Posterior vena cava (tissue), 2 donors: ENCODE measurements at places on chromosomes 7 and 10.

- DNase-seq: no peak
Observed at GRCh38 chr10:113176652-113177155, 226.7 kb downstream of the TCF7L2 start.

- no peak for DNase-seq
Observed at GRCh38 chr7:21869785-21870402, 75.8 kb downstream of the CDCA7L start.

GRCh38 chr7:115662120-115662519 lies 368.4 kb downstream of the TFEC start:
- DNase-seq: no peak

- DNase-seq: no peak
Observed at GRCh38 chr7:99229234-99229633, 21.3 kb upstream of the KPNA7 start.

- DNase-seq: no peak
Observed at GRCh38 chr7:88337572-88337971, 30.9 kb upstream of the STEAP4 start.

DNA sequence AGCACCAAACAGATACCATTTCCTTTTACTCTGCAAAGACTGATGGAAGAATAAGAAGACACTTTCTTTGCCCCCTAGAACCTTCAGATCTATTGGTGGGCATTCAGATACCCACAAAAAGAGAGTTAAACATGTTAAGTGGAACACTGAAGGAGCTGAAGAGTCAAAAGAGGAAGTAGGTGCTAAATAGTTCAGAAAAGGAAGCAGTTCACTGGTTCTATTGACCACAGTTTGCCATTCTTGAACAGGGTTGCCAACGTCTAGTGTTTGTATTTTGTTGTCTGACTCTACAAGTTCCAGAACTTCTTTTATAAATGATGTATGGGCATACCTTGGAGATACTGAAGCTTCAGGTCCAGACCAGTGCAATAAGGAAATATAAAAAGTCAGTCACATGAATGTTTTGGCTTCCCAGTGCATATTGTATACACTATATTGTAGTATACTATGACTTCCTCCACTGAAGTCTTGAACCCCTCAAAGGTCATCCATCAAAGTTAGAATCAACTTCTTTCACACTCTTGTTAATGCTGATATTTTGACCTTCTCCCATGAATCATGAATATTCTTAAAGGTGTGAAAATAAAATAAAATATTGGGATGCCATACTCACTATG lies 47.5 kb upstream of the AGR3 start:
- no peak for DNase-seq

DNA sequence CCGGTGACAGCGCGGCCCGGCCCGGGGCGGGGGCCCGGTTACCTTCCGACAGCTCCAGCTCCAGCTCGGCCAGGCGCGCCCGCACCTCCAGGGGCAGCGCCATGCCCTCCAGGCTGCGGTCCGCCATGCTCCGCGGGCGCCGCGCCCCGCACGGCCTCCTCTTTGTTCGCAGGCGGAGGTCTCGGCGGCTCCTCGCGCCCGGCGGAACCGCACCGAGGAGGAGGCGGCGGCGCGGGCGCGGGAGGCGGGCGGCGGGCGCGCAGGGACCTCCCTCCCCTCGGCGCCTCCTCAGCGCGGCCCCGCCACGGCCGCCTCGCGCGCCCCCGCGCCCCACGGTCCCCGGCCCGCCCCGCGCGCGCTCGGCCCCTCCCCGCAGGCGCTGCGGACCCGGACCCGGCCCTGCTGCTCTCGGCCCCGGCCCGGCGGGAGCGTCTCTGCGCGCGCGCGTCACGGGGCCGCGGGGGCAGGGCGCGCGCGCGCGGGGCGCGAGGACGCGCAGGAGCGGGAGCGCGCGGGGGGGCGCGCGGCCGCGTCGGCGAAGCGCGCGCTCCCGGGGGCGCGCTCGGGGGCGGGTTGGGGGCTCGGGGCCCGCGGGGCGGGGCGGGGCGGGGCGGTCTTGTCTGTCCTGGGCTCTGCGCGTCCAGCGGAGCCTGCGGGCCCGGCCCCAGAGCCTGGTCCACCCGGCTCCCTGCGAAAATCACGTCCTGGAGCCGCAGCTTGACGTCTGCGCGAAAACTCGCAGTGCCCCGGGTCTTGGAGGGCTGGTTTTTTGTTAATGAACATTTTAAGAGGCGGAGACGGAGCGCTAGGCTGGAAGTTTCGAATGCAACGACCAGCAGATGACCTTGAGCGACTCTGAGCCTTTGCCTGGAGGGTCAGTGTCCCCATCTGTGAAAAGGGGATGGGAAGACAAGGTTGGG lies at the start of gene DIP2C:
TSS of gene DIP2C (minus strand) at position 217 of the 920 bp plus-strand sequence. CDS start at position 127, 90 bp downstream.
- peak; percentile 91 for DNase-seq

DNA sequence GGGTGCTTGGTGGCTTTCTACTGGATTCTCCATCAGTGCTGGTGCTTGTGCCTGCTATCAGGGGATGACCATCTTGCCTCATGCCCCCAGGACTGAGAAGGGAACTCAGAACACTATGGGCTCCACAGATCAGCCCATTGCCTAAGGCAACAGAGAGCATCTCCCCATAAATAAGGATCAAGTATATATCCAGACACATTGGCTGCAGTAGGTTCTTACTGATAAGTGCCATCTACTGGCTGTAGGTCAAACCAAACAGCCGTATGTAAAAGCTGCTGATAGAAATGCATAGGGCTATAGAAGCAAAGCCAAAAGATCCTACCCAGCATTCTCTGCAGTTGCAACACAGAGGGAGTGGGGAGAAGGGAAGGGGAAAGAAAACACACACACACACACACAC lies 153.7 kb downstream of the CDK14 start:
- no peak for DNase-seq

DNA sequence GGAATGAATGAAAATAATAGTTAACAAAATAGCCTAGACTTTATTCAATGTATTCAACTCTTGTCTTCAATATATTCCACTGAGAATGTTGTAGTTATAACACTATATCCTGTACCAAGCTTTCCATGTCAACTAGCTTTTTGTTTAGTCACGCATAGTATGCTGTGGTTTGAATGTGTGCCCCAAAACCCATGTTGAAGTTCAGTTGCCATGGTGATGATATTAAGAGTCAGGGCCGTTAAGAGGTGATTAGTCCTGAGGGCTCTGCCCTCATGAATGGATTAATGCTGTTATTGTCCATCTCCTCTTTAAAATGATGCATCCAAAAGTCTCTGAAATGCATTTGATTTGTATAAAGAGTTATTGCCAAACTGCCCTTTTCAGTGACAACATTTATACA lies 887.6 kb downstream of the NRG3 start:
- DNase-seq: no peak

DNA sequence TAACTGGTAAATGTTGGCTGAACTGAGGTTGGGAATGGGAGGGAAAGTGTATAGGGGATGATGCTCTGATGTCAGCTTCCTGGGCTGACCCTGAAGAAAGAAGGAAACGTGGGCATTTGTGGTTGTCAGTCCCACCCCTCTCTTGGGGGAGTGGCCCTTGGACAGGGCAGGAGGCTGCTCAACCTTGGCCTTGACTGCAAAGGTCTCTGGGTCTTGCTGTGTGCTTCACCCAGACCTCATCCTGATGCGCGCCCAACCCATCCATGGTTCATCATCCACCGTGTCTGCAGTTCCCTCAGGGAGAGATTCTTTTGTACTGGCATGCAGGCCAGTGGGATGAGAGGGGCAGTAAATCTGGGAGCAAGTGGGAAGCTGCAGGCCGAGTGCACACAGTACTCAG lies 4.7 kb upstream of the ZYX start:
- DNase-seq: peak; percentile 40

DNA sequence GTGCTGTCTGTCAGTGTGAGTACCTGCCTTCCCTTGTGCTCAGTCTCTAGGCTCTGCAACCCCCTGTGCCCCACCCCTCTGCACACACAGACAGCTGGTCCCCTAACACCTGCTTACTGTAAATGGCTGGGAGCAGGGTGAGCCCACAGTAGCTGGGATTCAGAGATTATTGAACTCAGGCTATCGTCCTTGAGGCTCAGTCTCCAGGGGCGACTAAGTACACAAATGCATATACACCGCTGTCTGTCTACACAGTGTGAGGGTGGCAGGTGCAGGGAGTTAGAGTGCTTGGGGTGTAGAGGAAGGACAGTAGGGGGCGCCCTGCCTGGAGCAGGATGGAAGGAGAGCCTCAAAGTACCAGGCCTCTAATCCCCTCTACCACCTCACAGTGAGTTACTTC lies 12.9 kb downstream of the UPP1 start:
- no peak for DNase-seq

DNA sequence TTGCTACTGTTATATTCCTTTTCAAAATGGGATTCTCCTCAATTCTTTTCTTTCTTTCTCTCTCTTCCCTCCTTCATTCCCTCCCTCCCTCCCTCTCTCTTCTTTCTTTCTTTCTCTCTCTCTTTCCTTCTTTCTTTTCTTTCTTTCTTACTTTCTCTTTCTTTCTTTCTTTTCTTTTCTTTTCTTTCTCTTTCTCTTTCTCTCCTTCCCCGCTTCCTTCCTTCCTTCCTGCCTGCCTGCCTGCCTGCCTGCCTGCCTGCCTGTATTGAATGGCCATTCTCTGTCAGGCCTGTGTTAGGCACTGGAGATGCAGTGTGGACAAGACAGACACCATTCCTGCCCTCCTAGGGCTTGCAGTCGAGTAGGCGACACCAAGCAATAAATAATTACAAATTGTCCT lies 11.5 kb downstream of the CNNM1 start:
- DNase-seq: no peak

- no peak for DNase-seq
Observed at GRCh38 chr7:83655951-83656556, 7.1 kb upstream of the SEMA3E start.

GRCh38 chr7:17846935-17847334 lies 93.4 kb downstream of the SNX13 start:
- DNase-seq: no peak

DNA sequence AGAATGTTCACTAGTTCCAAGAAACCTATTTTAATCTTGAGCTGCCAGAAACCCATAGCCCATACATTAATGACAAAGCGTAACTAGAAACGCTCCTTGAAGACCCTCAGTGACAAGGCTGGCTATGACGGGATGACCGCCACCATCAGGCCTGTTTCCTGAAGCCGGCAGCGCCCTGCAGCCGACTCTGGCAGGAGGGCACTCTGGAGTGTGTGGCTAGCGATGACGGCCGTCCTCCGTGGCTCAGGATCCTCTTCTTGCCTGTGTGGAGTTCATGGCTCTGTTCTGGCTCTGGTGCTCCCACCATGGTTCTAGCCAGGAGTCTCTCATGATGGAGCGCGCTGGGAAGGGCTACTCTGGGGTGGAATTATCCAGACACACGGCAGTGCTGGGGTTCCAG lies 224.1 kb downstream of the ADARB2 start:
- DNase-seq: no peak

DNA sequence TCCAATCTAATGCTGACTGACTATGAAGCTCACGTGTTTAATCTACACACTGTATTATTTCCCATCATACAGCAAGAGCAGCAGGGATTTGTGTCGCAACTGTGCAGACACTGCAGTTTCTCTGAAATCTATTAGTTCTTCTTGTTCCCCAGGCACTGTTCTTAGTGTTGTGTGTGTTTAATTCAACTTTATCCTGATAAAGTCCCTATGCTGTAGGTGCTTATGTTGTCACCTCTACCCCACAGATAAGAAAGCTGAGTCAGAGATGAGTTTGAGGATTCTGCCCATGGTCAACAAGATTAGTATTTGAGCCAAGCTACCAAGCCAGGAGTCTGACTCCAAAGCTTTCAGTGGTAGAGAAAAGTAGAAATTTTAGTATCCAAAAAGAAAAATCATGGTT lies 22.5 kb upstream of the EPHB6 start:
- DNase-seq: no peak

GRCh38 chr10:127368929-127369328 lies 172.5 kb upstream of the INSYN2A start:
- DNase-seq: no peak

DNA sequence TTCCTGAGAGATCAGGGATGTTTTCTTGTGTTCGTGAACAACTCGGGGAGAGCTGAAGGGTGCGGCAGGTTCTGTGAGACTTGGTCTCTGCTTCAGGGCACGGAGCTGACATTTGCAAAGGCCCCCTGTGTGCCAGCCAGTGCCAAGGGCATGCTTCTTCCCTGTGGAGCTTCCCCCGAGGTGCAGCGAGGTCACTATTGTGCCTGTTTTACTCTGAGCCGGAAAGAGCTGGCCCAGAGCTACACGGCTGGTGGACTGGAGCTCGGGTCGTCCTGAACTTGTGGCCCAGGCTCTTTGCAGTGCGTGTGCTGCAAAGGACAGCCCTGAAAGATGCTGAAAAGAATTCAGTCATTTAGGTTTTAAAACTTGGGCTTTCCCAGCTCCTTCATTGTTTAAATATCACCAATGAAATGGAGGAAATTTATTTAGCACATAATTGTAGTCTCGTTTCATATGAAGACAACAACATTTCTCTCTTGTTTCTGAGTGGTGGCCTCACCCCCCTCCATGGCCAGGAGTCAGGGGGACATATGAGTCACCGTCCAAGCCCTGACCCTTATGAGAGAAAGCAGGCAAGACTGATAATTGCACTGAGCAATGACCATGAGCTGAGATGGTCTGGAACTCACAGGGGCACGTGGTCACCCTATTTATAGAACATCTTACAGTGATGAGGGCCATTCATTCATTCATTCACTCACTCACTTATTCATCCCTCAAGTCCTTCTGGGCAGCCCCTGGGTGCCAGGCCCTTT lies 102.6 kb downstream of the PTPRE start:
- peak; percentile 65 for DNase-seq

GRCh38 chr10:64093946-64094535 lies 572.8 kb downstream of the REEP3 start:
- no peak for DNase-seq

DNA sequence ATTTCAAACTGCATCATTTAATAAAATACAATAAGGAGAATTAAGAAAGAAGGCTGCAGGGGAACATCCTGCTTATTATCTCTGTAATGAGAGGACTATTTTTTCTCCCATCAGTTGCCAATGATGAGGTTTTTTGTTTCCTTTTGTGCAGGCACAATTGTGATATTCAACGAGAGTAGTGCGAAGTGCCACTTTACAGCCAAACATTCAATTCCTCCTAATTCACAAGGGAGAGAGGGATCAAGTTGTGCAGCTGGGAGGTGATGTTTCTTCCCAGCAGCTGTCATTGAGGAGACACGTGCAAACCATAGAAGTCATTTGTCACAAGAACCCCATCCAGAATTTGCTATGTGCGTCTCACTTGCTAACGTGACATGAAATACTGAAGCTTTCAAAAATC lies 81.6 kb upstream of the ICA1 start:
- no peak for DNase-seq

GRCh38 chr7:116592445-116592844 lies 67.6 kb downstream of the CAV1 start:
- DNase-seq: no peak

- DNase-seq: no peak
Observed at GRCh38 chr10:97023401-97024167, 162.2 kb downstream of the SLIT1 start.

- DNase-seq: no peak
Observed at GRCh38 chr7:46812101-46812675, 769.7 kb downstream of the TNS3 start.
